ENCODE measurements at places on chromosomes 12 and 14.

DNA sequence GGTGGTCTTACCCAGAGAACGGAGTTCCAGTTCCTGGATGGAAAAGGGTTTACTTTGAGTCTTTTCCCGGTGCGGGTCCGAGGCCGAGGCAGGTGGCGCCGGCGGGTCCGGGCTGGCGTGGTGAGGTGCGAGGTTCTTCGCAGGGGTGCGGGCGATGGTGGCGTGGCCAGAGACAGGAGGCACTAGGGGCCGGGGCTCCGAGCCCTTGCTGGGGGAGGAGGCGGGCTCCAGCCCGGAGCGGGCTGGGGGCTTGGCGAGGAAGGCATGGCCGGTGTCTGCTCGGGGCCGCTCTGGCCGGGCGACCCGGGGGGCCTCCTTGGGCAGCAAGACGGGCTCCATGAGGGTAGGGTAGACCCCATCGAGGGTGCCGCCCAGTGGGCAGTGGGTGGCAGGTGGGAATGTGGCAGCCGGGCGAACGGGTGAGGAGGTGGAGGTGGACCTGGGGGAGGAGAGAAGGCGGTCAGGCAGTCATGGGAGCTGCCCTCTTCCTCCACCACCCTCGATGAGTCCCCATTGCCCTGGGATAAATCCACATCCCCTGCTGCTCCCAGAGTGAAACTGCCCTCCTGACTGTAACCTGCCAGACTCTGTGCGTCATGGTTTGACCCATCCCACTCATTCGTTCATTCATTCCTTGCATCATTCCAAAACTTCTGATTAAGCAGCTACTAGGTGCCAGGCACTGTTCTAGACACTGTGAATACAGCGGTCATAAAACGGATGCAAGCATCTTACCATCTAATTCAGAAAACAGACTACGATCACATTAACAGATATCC is 42.0 kb downstream of the RFLNA start:
- no peak for DNase-seq

GRCh38 chr14:91728616-91729183 is 3.2 kb downstream of the CATSPERB start:
- DNase-seq: no peak

DNA sequence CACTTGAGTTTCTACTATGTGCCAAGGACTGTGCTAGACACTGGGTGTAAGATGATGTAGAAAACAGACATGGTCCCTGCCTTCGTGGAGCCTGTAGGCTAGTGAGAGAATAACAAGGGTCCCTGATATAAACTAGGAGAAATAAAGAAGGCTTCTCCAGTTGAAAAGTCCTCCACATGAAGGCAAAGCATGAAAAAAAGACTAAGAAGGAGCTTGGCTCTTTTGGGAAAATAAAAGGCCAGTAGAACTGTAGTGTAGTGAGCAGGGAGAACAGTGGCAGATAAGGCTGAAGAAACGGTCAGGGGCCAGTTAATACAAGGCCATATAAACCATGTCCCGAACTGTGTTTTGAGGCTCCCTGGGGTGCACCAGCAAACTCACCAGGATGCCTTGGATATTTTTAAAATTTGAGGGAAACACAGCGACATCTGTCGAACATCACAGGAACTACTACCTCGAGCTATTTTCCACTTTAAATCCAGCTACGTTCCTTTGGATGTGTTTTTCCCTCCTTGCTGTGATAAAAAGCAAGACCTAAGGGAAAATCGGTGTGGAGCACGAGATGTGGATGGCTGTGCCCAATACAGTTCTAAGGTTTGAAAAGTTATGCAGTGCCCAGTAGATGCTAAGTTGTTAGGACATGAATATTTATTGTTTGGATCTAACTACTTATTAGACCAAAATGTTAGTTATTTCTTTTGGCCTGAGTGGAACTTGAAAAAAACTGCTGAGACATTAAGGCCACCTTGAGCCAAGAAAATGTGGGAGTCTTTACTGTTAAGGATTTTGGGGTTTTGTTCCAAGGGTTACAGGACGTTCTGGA is 8.5 kb upstream of the CFL2 start:
- DNase-seq: no peak

- no peak for DNase-seq
These were observed 6.4 kb upstream of the HOXC11 start for GRCh38 chr12:53966385-53967133.

DNA sequence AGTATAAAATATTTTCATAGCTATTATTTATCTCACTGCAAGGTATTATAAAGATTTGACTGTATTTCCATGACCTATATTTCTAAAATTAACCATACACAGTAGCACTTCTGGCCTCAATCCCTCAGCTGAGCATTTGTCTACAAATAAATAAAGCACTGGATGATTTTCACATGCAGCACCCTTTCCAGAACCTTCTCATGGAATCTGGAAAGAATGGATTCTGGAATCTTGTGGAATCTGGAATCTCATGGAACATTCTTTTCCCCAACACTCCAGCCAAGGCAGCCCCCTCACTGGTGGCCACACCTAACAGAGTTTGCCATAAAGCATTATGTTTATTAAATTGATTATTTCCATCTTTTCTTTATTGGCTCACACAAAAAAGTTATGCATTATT is 199.2 kb downstream of the MSRB3 start:
- no peak for DNase-seq

DNA sequence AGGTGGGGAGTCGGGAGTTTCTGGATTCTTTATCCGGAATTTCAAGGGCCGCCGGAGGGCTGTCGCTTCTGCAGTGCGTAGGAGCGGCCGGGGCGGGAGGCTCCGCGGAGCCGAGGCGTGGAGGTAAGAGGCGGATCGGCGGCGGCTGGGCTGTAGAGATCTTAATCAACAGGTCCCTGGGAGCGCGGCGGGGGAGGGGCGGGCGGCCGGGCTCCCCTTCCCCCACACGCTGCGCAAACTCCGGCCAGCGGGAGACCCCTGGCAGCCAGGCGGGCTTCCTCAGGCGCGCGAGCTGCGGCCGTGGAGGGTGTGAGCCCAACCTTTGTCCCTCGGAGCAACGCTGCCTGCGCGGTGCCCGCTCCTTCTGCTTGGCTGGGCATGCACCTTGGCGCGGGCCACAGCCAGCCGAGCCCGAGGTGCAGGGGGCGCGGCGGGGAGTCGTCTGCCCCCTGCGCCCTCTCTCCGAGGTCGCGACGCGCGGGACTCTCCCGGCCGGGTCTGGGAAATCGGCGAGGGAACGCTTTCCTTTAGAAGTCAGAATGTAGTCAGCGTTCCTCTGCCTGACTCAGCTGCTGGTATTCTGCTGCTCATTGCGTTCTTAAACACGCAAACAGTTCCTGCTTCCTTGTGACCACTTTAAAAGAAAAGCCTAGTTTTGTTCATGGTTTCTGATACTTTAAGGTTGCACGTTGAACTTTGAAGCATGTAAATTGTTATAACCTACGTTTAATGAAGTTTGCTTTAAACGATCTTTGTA is at the start of gene PALS1:
Gene PALS1 (plus strand): TSS at position 25 of the 757 bp plus-strand sequence. CDS start 37,736 bp downstream, outside the sequence.
- DNase-seq: no peak

DNA sequence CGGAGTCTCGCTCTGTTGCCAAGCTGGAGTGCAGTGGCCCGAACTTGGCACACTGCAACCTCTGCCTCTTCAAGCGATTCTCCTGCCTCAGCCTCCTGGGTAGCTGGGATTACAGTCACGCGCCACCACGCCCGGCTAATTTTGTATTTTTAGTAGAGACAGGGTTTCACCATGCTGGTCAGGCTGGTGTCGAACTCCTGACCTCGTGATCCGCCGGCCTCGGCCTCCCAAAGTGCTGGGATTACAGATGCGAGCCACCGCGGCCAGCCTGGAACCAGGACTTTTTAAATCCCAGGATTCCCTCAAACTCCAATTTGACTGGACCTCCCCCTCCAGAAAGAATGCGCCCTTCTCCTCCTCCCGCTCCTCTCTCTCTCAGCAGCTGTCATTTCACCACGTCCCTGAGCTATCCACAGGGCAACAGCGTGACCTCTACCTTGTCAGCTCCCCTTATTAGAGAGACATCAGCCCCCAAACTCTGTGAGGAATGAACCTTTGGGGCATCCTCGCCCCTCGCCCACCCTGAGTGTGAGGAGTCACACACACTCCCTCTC is 2.0 kb downstream of the ESYT1 start:
- no peak for DNase-seq

DNA sequence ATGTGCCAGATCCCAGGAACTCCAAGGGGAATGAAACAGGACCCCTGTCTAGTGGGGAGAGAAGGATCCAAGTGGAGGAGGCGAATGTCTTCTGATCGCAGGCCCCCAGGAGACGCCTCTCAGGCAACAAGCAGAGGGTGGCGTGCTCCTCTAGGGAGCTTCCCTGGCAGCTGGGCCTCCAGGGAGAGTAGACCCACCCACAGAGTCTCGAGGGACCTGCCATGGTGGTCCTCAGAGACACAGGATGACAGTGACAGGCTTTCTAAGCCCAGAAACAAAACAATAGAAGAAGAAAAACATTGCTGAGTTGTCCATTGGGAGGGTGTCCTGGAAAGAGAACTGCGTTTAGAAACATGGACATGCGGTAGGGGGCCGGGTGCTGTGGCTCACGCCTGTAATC is 140.6 kb upstream of the MAP1LC3B2 start:
- DNase-seq: no peak

GRCh38 chr12:69630191-69630590 is 19.5 kb upstream of the LRRC10 start:
- DNase-seq: no peak

DNA sequence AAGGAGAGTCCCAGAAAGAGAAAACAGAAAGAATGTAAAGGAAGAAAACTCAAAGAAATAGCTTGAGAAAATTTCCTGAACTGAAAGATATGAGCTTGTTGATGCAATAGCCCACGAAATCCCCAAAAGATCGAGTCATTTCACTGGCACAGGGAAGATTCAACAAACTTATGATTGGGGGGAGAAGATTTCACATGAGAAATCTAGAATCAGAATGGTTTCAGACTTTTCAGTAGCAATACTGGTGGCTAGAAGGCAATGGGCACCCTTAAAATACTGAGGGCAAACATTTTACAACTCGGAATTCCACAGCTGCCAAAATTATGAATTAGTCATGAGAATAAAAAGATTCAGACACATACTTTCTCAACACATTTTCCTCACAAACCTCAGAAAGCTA is 8.9 kb upstream of the KRT7 start:
- no peak for DNase-seq

All from stimulated activated CD8-positive, alpha-beta memory T cell treated with anti-CD3 and anti-CD28 coated beads, Interleukin-2, amount 100 ng/mL, for 48 hours (primary cell).